ENCODE measurements at places on chromosomes 16 and 17.

GRCh38 chr16:49399594-49400364 lies 26.2 kb downstream of the C16orf78 start:
- no peak for DNase-seq

DNA sequence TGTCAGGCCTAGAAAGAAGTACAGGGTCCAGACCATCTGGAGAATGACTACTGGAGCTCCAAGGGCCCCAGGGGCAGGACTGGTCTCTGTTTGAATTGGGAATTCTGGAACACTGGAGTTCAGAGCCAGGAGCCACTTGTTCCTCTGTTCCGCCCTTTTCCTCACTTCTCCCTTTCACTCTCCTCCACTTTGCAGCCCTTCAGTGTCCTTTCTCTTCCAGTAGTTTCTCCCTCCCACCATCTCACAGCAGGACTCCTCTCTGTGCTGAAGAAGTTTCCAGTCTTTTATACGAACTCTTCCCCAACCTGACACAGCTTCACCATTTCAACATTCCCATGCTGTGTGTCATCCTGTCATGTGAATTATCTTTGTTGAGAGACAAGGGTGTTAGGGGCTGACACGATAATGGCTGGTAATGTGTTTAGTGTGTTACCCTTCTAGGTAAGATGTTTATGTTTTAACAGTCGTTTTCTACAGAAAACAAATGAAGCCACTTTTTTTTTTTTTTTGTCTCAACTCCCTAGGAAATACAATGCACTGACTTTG lies 180.3 kb upstream of the MYOCD start:
- no peak for DNase-seq

GRCh38 chr17:61139219-61139618 lies 260.4 kb upstream of the TBX2 start:
- no peak for DNase-seq

DNA sequence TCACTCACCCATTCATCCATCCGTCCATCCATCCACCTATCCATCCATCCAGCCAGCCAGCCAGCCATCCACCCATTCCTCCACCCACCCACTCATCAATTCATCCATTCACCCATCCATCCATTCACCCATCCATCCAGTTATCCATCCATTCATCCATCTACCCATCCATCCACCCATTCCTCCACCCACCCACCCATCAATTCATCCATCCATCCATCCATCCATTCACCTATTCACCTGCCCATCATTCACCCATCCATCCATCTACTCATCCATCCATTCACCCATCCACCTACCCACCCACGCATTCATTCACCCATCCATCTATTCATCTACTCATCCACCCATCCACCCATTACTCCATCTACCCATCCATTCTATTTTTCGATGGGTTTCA lies 43.6 kb upstream of the JPH3 start:
- DNase-seq, result no peak

DNA sequence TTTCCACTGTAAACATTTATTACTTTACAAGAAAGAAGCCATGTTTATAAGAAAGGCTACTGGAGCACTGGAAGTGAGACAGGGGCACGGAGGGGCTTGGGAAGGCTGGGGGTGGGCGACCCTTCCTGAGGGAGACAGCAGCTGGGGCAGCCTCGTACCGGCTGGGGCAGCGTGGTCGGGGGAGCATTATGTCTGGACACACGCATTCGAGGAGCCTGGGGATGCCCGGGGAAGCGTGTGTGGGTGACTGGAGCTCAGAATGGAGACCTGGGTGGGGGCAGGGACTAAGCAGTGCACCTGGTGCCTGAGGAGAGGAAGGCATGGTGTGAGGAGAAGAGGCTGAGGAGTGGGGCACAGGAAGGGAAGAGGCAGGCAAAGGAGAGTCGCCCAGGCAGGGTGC lies 64.5 kb downstream of the SRCIN1 start:
- DNase-seq, result no peak

GRCh38 chr16:86566966-86567700 lies 504 bp downstream of the FOXC2 start:
- no peak for DNase-seq

- no peak for DNase-seq
Observed at GRCh38 chr17:40820228-40820838, 2.1 kb downstream of the KRT10 start.

- DNase-seq, result no peak
Observed at GRCh38 chr16:7547736-7548135, 215.1 kb downstream of the RBFOX1 start.

GRCh38 chr16:85913688-85914422 lies 14.9 kb downstream of the IRF8 start:
- no peak for DNase-seq

GRCh38 chr17:50396261-50397110 lies 837 bp downstream of the LRRC59 start:
- DNase-seq, result no peak
